ENCODE measurements at places on chromosomes 2 and 18. TPM values are rescaled to one million over a fixed set of nuclear protein-coding genes. Genes with fewer than 3 reads are reported as not detected.

GRCh38 chr2:139427164-139427563, 647.0 kb upstream of the NXPH2 start:
- no peak for DNase-seq

DNA sequence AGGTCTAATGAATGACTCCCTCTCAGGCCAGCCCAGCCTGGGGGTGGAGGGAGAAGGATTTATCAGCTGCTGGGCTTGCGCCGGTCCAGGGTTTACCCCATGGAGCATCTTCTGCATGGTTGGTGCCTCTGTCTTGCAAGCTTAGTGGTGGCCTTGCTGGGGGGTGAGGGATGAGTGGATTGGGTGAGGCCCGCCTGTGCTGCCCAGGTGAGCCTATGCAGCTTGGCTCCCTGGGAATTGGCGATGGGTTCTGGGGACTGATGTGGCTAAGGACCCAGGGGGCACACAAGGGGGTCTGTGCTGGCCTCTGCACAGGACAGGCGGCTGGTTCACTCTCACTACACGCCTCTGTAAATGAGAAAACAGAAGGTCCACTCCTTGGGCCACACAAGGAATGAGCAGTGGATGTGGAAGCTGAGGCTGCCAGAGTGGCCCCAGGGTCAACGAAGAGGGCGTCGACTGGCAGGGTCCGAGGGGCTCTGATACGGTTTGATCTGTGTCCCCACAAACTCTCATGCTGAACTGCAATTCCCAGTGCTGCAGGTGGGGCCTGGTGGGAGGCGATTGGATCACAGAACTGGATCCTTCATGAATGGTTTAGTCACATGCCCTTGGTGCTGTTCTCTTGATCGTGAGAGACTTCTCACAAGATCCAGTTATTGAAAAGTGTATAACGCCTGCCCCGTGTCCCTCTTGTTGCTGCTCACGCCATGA, 151.6 kb upstream of the HDAC4 start:
- DNase-seq = no peak

GRCh38 chr2:179843541-179843940, 17.9 kb downstream of the ZNF385B start:
- DNase-seq = no peak

GRCh38 chr2:124025171-124025580, at the start of gene CNTNAP5:
Gene CNTNAP5 (plus strand): TSS chr2:124025287. CDS start chr2:124025651, 364 bp downstream.
- no peak for DNase-seq

GRCh38 chr2:48870942-48871341, 115.4 kb upstream of the LHCGR start:
- no peak for DNase-seq

DNA sequence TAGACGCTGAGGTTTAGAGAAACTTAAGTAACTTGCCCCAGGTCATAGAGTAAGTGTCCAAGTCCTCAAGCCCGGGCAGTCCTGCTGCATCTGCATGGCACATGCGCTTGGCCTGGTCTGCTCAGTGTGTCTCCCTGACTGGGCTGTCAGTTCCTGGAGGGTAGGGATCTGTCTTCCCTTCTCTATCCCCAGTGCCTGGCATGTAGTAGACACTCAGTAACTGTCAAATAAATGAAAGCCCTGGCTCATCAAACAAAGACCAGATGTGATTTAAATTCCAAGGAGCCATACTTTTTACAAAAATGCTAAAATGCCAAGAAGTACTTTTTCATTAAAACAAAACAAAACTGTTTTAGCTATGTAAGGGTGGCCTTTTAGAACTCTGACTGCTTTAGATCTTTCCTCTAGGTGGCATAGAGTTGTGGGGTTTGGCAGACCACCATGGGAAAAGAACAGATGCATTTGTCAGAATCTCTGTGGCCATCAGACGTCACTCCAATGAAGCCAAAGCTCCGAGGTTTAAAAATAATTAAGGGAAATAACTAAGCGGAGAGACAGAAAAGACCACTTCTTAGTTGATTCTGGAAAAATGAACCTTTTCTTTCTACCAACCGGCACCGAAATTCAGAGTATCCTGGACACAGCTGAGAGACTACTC, 34.0 kb downstream of the EPAS1 start:
- no peak for DNase-seq

DNA sequence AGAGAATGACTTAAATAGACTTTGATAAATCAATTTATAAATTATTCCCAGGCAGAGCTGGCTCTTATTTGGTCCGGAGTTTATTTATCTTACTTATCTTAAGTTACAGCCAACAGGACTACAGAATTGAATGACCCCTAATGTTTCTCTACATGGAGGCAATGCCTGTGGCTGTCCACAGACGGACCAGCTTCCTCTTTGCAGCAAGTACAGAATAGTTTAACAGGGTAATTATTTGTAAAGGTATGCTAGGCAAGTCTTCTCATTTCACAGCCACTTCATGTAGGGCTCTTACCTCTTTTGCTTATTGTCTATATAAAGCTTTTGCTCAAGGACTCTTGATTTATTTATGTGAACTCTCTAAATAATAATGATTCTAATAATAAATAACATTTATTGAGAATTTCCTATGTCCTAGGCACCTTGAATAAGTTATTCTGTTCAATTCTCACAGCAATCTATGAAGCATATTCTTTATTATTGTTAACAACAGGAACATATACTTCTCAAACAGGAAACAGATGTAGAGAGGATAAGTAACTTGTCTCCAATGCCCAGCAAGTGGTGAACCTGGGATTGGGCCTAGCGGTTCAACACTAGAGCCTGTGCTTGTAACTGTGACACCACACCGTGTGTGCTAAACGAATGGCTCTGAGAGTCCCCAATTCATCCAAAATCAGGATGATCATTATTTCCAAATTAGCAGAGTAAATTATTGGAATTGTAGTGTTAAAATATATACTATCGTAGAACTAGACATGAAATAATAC, 58.8 kb upstream of the NXPH2 start:
- no peak for DNase-seq

DNA sequence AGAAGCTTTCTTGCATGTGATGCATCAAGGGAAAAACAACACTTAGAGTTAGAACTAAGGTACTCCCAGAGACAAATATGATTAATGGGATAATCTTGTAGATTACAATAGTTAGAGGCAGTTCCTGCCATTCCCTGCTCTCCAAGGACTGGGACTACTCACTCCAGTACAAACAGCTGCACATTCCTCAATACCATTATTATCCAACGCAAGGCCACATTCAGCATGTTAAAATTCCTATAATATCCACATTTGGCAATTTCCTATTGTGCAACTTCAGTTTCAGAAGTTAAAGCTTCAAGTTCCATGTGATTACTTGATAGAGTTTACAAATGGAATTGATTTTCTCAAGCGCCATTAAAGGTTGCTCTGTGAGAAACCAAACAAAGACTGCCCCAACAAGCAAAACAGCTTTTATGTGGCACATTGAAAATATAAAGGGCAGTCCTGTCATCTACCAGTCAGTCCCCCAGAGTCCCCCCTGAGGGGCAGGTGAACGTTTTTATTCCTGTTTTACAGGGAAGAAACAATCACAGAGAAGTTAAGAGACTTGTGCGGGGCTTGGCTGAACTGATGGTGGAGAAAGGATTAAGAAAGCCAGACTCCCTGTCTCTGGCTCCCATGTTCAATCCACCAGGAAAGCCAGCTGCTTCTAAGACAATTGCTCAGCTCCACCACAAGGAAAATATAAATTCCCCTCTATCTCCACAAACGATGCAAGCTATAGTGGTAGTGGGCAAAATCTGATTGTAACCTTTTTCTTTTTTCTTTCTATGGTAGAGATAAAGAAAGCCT, 72.6 kb downstream of the TXNL1 start:
- no peak for DNase-seq

- no peak for DNase-seq
These were observed 796 bp downstream of the RFTN2 start for GRCh38 chr2:197674591-197674990.

GRCh38 chr18:42164556-42164955, 209.5 kb downstream of the PIK3C3 start:
- DNase-seq = no peak

DNA sequence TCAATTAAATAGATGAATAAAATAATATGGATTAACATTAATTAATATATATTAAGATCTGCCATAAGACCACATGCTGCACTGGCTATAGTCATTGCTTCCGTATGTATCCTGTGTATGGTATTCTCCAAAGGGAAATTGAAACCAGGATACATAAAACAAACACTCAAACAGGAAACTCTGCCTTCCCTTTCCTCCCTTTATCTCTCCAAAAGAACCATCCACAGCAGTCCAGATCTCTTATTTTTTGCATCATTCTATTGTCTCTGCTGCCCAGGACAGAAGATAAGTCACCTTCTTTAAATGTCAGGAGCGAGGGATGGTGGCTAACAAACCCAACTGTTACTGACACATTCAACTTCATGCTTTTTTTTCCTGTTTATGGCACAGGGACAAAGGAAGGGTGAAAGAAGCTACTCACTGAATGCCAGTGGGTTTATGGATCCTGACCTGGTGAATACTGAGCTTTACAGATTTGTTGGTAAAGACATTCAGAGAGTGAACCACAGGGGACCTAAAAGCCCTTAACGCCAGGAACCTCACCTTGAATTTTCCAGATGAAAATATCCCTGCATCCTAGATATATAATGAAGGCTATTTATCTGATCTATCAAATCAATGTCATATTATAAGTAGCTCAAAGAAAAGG, 67.5 kb downstream of the CSRNP3 start:
- no peak for DNase-seq

GRCh38 chr2:3212984-3213383, 164.6 kb downstream of the EIPR1 start:
- DNase-seq = peak; percentile 87

DNA sequence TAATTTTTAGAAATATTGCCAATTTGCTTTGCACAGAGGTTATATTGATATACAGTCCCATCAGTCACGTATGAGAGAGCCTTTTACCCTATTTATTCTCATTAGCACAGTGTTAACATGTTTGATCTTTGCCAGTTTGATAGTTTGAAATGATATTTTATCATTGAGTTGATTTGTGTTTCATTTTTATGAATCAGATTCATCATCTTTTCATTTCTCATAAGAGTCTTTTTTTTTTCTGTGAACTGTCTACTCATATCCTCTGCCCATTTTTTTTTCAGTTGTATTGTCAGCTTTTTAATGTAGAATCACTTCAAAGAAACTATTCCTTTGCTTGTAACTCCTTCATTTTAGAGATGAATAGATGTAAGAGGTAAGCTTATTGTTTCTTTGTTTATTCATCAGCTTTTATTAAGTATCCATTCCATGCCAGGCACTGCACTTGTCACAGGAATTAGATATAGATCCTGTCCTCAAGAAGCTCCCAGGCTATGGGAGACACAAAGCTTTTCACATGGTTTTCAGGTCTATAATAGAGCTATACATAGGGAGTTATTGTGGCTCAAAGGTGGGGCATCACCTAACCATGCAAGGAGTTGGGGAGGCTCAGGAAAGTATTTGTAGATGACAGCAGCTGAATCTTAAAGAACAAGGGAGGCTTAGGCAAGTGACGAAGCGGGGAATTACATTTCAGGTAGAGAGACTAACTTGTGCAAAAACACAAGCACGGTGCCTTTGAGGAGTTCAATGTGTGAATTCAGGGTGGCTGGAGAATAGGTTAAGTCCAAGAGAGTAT, 42.1 kb downstream of the CD28 start:
- DNase-seq = no peak

- DNase-seq = no peak
These were observed 456.7 kb downstream of the SOX11 start for GRCh38 chr2:6148882-6149281.

DNA sequence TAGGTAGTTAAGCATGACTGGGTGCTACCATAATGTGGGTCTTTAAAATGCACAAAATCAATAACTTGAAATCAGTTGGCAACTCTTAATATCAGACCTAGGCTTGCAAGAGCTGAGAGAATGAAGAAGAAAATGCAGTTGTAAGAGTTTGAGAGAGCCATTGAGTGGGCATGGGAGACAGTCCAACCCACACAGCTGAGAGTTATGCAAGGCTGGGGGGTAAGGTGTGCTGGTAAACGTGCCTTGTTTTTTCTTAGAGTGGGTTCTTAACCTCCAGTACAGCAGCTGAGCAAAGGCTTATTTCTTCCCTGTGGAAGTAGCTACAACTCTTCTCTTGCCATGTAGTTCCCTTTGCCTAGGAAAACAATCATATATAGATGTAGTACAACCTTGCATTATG, 20.2 kb upstream of the CCDC178 start:
- DNase-seq = no peak

- no peak for DNase-seq
These were observed 246.0 kb downstream of the LRRTM1 start for GRCh38 chr2:80058562-80058961.

- DNase-seq = peak; percentile 47
These were observed 7.7 kb upstream of the SP140L start for GRCh38 chr2:230319211-230319862.

- peak; percentile 65 for DNase-seq
These were observed 42.7 kb upstream of the PELI1 start for GRCh38 chr2:64186699-64187605.

GRCh38 chr2:131143803-131144202, 38.7 kb downstream of the PLEKHB2 start:
- DNase-seq = no peak

Gene SERPINB3
- total RNA-seq = not detected

Gene SCN2A
- total RNA-seq = 0.75 TPM

Gene ABCG5
- not detected for total RNA-seq

Gene TOGARAM2
- not detected for total RNA-seq

Gene ROCK1
- 41.2 TPM for total RNA-seq

Gene SMC6
- 44.2 TPM for total RNA-seq

Gene GCG
- not detected for total RNA-seq

Gene HOXD3
- total RNA-seq = not detected

Gene UGT1A5
- total RNA-seq = not detected

Data from Karpas-422 (cell line).